ENCODE measurements at places on chromosomes 6 and 20. TPM values are rescaled to one million over a fixed set of nuclear protein-coding genes. Genes with fewer than 3 reads are reported as not detected.
A peak's percentile ranks its signal among the peaks of the same experiment; 100 is the strongest.

DNA sequence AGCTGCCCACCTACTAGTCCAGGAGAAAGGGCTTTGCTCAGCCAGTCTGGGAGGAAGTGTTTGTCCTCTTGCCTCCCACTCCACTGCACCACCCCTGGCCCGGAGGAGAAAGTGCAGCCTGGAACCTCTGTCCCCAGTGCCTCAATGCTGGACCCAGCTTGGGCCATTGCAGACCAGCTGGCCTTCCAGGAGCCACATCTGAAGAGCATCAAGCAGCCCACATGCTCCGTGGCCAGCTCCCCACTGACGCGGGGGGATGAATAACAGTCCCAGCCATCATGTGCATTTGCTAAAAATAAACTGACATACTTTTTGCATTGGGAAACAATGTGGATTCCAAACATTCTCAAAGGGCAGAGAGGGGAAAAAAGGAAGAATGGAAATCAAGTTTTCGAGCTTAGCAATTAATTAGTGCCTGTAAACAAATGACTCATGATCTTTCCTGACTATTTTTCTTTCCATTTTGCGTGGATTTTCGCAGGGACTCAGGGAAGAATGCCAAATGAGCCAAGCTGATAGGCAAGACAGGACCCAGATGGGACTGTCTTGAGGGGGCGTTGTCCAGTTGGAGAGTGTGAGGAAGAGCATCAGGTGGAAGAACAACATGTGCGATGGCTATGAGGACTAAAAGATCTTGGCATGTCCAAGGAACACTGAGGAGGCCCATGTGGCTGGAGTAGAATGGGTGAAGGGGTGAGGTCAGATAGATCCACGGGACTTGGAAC lies 34.1 kb downstream of the CEBPB start:
- H3K4me3 ChIP-seq = no peak overlapping the region
- H3K36me3 ChIP-seq = no peaks in the 10 kb centered on the region
- peaks cover 18% of the 10 kb centered on the region for H3K4me1 ChIP-seq
- DNase-seq = no peak
- peak overlapping the region; percentile 86 for H3K27ac ChIP-seq

DNA sequence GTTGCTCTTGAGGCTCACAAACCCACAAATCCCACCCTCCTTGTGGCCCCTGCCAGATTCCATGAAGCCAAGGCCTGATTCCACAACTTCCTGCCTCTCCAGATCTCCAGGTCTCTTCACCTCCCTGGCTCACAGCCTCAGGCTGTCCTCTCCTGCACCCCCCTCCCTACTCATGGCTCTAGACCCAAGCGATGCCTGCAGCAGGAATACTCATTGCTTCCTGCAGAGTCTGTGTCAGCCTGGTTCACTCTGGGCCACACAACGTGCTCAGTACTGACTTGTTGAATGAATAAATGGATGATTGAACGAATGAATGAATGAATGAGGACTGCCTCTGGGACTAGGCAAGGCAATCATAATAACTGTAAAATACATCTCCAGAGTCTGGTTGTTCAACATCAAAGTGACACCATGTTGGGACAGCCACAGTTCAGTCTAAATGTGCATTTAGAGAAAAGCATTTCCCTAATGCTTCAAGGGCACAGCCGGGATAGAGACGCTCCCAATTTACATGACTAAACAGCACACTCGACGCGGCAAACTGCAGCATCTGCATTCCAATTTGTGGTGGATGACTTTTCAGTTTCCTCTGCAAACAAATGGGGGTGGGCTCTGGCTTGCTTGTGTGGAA lies 139.9 kb downstream of the GRM4 start:
- peaks cover 43% of the 10 kb centered on the region for H3K27me3 ChIP-seq
- no peaks in the 10 kb centered on the region for H3K36me3 ChIP-seq
- H3K4me1 ChIP-seq = no peaks in the 10 kb centered on the region
- DNase-seq = no peak
- no peak overlapping the region for H3K4me3 ChIP-seq

DNA sequence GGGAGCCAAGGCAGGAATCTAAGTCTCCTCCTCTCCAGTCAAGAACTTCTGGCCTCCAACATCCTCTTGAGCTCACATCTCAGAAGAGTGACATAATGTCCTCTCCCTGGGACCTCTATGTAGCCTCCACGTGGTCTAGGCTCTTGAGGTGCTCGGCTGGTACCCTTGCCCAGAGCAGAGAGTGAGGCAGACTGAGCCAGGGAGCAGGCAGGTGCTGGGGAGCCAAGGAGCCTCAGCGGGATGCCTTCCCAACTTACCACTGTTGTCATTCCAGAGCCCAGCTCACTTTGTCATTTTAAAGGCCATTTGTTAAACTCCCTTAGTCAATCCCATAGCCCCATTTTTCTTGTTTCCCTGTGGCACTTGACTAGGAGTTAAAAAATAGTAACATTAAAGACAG lies 52.1 kb upstream of the DUSP22 start:
- peaks cover 14% of the 10 kb centered on the region for H3K4me1 ChIP-seq
- no peak for DNase-seq

GRCh38 chr6:142444376-142444775 lies 142.6 kb downstream of the ADGRG6 start:
- H3K4me1 ChIP-seq = no peaks in the 10 kb centered on the region
- no peak overlapping the region for H3K27ac ChIP-seq
- H3K27me3 ChIP-seq = no peaks in the 10 kb centered on the region

DNA sequence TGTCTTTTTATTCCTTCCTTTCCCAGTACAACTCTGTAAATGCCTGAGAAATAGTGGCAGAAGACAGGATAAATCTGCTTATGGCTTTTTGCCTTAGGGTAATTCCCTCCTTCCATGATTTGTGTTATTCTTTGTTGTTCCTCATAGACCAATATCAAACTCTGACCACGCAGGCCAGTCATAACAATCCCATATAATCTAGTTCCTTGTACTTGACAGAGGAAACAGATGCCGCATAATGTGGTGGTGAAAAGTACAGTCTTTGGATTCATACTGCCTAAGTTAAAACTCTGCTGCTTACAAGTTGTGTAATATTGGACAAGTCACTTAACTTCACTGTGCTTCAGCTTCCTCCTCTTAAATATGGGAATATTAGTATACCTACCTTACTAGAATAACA lies 8.2 kb upstream of the BAG2 start:
- H3K4me3 ChIP-seq = no peak overlapping the region
- H3K27me3 ChIP-seq = no peaks in the 10 kb centered on the region
- H3K27ac ChIP-seq = no peak overlapping the region
- H3K4me1 ChIP-seq = peaks cover 15% of the 10 kb centered on the region
- peaks cover 33% of the 10 kb centered on the region for H3K36me3 ChIP-seq
- DNase-seq = no peak

SLC17A9 gene
- not detected for total RNA-seq

- no peak for DNase-seq
- H3K4me1 ChIP-seq = peaks cover 54% of the 10 kb centered on the region
- H3K36me3 ChIP-seq = peaks cover 45% of the 10 kb centered on the region
- H3K27me3 ChIP-seq = no peaks in the 10 kb centered on the region
- H3K4me3 ChIP-seq = no peak overlapping the region
These were observed 109.4 kb upstream of the EMILIN3 start for GRCh38 chr20:41476013-41476441.

DNA sequence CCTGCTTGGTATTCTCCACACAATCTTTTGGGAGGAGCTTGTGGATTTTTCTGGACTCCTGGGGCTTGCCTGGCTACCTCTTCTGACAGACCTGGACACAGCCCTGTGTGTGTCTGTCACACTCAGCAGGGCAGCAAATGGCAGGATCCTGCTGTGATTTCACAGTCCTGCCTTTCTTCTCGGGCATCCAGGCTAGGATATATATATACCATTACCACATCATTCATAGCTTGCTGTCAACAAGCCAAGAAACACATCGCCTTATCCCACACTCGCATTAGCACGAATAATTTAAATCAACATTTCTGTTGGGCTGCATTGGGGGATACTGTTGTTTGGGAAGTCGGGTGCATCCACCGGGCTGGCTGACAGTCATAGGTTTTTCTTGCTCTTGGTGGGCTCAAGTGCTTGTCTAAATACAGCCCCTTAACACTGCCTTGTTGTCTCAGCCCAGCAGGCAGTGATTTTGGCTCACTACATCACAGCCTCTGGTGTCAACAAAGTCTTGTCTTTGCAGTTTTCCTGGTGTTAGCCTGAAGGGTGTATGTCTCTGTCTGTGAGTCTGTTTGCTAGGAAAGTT lies 154.9 kb upstream of the FERMT1 start:
- peaks cover 4% of the 10 kb centered on the region for H3K4me1 ChIP-seq
- H3K27me3 ChIP-seq = no peaks in the 10 kb centered on the region
- no peak for DNase-seq
- H3K4me3 ChIP-seq = no peak overlapping the region

- no peak for DNase-seq
- no peaks in the 10 kb centered on the region for H3K4me1 ChIP-seq
- peaks cover 50% of the 10 kb centered on the region for H3K27me3 ChIP-seq
- H3K27ac ChIP-seq = no peak overlapping the region
- H3K36me3 ChIP-seq = no peaks in the 10 kb centered on the region
These were observed 130.6 kb downstream of the BMP7 start for GRCh38 chr20:57135875-57136274.

DNA sequence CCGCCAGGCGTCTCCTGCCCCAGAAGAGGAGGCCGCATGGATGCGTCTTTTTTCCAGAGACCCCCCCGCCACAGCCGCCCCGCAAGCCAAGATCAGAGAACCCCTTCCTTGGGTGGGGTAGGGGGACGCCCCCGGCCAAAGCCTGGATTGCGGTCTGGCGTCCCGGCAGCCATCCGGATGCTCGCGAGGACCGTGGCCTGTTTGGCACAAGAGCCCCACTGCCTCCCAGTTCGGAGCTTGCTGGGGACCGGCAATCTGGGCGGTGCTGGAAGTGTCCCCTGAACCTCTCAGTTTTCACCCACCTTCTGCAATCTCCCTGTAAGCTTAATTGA lies 924 bp downstream of the FAM162B start:
- peaks cover 76% of the 10 kb centered on the region for H3K27me3 ChIP-seq
- H3K36me3 ChIP-seq = no peaks in the 10 kb centered on the region
- peak overlapping the region; percentile 78 for H3K4me3 ChIP-seq
- H3K27ac ChIP-seq = no peak overlapping the region
- H3K4me1 ChIP-seq = peaks cover 8% of the 10 kb centered on the region
- DNase-seq = no peak

DNAH8 gene
- 0.21 TPM for total RNA-seq

- H3K27me3 ChIP-seq = no peaks in the 10 kb centered on the region
- H3K4me3 ChIP-seq = no peak overlapping the region
- no peak overlapping the region for H3K27ac ChIP-seq
These were observed 62.9 kb upstream of the SLC22A1 start for GRCh38 chr6:160058603-160059215.

DNA sequence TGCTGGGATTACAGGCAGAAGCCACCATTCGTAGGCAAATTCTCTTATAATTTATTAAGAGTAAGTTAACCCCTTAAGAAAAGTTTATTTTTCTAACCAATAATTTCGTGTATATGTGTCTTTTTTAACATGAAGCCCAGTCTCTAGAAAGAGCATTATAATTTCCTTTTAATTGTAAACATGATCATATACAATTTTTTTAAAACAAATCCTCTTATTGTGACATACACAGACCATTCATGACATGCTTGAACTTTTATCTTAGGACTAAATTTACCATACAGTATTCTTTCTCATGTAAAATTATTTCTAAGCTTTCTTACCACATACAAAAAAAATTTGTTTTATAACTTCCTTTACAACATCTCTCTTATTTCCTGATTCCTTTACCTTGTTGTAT lies 6.7 kb downstream of the ACOT13 start:
- H3K4me3 ChIP-seq = no peak overlapping the region
- peaks cover 17% of the 10 kb centered on the region for H3K36me3 ChIP-seq
- H3K27ac ChIP-seq = no peak overlapping the region

DNA sequence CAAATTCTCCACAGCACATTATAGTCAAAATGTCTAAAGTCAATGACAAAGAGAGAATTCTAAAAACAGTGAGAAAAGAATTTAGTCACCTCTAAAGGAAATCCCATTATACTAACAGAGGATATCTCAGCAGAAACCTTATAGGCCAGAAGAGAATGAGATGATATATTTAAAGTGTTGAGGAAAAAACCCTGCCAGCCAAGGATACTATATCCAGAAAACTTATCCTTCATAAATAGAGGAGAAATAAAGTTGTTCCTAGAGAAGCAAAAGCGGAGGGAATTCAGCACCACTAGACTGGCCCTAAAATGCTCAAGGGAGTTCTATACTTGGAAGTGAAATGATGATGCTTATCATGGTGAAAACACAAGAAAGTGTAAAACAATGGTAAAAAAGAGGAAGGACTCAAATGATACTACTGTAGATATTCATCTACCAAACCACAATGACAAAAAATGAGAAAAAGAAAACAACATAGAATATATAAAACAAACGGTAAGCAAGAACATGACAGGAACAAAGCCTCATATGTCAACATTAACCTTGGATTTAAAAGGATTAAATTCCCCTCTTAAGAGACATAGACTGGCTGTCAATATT lies 16.7 kb downstream of the GPRC6A start:
- no peaks in the 10 kb centered on the region for H3K4me1 ChIP-seq
- H3K4me3 ChIP-seq = no peak overlapping the region
- no peak for DNase-seq
- H3K27me3 ChIP-seq = no peaks in the 10 kb centered on the region
- no peaks in the 10 kb centered on the region for H3K36me3 ChIP-seq

SIRPB2 gene
- total RNA-seq = not detected

DNA sequence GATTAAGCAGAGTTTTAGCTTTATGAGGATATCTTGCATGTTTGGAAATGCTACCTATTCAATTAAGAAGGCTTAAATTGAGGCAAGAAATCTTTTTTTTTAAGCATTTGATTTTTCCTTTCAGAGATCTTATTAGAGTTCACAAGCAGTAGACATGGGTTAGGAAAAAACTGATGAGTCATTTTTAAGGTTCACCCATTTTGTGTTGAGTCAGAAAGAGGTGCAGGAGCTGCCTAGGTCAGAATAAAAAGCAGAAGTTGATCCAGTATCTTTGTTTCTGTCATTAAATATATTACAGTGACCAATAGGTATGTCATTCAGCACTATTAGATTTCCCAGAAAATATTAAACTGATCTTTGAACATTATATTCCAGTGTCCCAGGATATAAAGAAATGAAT lies 306.8 kb downstream of the LMBRD1 start:
- no peak overlapping the region for H3K27ac ChIP-seq
- no peaks in the 10 kb centered on the region for H3K36me3 ChIP-seq
- DNase-seq = no peak
- no peaks in the 10 kb centered on the region for H3K27me3 ChIP-seq

- no peaks in the 10 kb centered on the region for H3K27me3 ChIP-seq
- DNase-seq = no peak
- H3K36me3 ChIP-seq = peaks cover 4% of the 10 kb centered on the region
- no peak overlapping the region for H3K27ac ChIP-seq
- H3K4me1 ChIP-seq = peaks cover 45% of the 10 kb centered on the region
These were observed 670.7 kb upstream of the CITED2 start for GRCh38 chr6:140045116-140045515.

GRCh38 chr6:31737991-31738979 lies 1.5 kb upstream of the MSH5 start:
- no peaks in the 10 kb centered on the region for H3K27me3 ChIP-seq
- H3K4me3 ChIP-seq = peak overlapping the region; percentile 46
- no peak for DNase-seq
- H3K27ac ChIP-seq = peak overlapping the region; percentile 96
- peaks cover 52% of the 10 kb centered on the region for H3K4me1 ChIP-seq

DNA sequence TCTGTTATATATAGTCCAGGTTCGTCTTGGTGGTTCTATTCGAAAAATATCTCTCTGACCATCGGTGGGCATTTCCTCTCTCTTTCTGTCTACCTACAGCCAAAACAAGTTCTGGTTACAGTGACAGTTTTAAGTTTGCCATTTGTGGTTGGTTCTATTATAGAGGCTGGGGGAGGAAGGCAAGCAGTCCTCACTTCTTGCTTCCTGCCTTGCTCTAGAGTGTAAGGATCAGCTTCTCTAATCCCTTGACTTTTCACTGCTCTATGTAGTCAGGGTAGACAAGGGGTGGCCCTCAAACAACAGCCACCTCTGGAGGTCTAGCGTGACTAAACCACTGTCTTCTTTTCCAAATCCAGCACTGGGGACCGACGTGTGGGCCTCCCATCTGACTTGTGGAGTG lies 16.1 kb downstream of the E2F3 start:
- peaks cover 4% of the 10 kb centered on the region for H3K36me3 ChIP-seq
- peak overlapping the region; percentile 47 for H3K27ac ChIP-seq
- peaks cover 2% of the 10 kb centered on the region for H3K4me1 ChIP-seq
- H3K4me3 ChIP-seq = no peak overlapping the region
- no peak for DNase-seq
